ENCODE measurements at places on chromosomes 16 and 17.

DNA sequence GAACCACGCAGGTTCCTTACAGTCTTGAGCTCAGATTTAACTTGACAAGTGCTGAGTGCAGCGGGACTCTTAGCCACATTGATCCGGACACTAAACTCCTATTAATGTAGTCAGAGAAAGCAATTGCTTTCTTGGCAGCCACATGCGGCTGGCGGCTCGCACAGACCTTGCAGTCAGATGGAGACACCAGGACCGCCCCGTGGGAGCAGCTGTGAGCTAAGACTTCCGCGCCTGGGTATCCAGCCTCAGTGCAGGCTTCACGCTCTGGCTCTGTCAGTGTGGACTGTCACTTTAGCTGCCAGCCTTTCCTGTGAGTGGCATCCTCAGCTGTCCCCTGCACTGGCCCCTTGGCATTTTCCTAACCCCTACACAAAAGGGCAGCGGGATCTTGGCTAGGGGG lies 80.9 kb upstream of the NLRP1 start:
- peak; percentile 3 for DNase-seq

- DNase-seq = no peak
Measured at GRCh38 chr17:34502426-34502825, 77.0 kb upstream of the TMEM132E start.

- no peak for DNase-seq
Measured at GRCh38 chr16:15415511-15415985, 18.8 kb upstream of the BMERB1 start.

DNA sequence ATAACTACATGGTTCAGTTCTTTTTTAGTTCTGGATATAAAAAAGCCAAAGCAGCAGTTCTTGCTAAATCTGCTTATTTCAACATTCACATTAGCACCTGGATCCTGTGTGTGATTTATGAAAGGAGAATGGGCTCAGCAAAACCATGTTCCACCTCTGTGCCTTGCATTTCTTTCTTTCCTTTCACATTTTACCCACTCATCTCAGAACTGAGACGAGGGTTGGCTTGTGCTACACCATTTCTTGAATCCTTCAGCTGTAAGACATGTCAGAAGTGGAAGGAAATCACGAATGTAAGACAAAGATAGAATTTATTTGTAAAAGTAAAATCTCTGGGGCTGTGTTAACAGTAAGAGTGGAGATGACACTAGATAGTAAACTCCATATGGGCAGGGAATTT lies 1.2 kb upstream of the UTP6 start:
- DNase-seq = no peak

DNA sequence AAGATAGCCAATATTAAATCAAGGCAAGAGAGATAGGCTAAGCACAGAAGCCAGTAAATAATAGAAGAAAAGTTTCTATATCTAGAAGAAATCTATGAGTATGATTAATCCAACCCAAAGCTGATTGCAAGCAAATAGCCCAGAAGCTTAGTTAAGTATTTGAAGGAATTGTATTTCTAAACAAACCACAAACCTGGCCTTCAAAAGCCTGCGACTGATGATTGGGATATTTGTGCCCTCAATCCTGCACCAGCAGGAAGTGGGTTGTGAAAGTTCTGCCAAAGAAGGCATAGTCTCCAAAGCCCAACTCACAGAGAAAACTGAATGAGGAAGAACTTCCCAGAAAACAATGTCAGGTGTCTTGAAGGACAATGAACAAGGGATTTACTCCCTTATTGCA lies 114.5 kb upstream of the C17orf78 start:
- DNase-seq = no peak

DNA sequence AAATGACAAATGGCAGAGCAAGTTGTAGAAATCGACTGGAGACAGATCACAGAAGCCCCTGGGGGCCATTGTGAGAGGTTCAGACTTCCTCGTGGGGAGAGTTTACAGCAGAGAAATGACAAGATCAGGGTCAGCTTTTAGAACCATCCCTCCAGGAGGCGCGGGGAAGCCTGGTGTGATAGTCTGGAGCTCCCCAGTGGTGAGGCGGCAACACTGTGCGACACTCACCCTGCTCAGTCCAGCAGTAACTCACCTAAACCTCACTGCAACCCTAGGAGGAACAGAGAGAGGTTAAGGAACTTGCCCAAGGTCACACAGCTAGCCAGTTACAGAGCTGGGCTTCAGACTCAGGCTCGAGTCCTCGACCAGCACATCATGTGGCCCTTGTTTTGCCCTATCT lies 123.4 kb upstream of the IRX3 start:
- no peak for DNase-seq

DNA sequence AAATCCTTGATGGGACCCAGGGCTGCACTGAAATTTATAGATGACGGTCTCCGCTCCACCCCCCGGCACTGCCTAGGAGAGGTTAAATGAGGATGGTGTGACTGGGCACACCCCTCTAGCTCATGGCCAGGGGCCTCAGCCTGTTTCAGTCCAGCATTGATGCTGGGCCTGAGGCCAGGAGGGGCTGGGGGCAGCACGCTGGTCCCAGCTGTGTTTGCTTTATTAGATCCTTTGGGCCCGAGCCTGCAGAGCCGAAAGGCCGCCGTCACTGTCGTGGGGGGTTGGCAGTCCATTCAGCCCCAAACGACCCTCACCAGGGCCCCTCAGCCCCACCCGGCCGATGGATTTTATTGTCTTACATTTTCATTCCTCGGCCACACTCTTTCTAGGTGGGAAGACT lies 10.8 kb upstream of the DOK4 start:
- DNase-seq = no peak

GRCh38 chr16:60755907-60756306 lies 1280.3 kb downstream of the CDH8 start:
- no peak for DNase-seq

GRCh38 chr17:7016418-7016817 lies 4.0 kb downstream of the RNASEK start:
- no peak for DNase-seq

DNA sequence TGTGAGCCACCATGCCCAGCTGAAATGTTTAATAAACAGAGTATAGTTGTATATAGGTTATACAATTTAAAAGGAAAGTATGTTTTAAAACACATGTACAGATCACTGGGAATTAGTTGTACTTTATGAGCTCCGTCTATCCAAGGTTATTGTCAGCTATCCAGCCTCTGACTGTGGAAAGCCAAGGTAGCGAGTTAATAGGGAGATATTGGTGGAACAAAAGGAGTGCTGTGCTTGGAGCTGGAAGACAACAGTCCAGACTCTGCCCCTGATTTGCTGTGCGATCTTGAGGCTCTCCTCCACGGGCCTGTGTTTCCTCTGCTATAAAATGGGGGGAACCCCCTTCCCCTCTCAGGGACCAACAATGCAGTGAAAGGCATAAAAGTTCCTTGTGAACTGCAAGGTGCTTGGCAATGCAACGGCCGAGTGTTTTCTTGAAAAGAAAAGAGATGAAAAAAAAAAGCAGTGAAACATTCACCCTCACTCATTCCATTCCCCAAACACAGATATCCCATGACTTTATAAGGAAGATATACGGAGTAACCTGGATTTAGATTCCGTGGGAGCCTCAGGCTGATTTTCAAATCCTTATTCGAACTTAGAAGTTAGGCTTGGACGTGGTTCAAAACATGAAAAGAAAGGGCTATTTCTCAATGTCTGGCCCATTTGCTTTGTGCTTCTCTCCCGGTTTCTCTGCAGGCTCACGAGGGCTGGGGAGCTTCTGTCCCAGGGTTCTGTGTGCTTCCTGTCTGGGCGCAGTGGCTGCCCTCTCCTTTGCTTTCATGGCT lies 34.1 kb downstream of the CUEDC1 start:
- DNase-seq = peak; percentile 39

DNA sequence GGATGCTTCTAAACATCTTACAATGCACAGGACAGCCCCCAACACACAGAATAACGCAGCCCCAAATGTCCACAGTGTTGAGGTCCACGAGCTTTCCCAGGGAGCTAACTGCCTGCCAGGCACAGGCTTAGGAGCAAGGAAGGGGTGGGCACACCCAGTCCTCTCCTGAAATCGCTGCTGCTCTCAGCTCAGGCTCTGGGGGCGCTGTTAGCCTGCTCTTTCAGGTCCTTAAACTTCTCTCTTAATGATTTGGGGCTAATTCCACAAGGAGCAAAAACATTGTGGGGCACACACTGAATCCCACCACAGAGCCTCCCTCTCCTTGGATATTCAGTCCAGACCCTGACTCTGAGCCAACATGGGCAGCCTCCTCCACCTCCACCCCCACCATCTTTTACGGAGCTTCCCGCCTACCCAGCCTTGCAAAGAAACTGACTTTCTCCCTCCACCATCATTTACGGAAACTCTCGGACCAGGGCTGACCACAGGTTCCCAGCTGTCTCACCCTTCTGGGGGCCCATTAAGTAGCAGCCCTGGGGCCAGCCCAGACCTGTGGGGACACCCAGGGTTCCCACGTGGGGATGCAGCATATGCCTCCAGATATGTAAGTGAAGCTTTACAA lies 1.1 kb downstream of the CD300H start:
- DNase-seq = peak; percentile 3

- DNase-seq = peak; percentile 21
Measured at GRCh38 chr17:79388556-79389295, 222.1 kb downstream of the RBFOX3 start.

- DNase-seq = no peak
Measured at GRCh38 chr17:67679721-67680120, 38.0 kb upstream of the NOL11 start.

DNA sequence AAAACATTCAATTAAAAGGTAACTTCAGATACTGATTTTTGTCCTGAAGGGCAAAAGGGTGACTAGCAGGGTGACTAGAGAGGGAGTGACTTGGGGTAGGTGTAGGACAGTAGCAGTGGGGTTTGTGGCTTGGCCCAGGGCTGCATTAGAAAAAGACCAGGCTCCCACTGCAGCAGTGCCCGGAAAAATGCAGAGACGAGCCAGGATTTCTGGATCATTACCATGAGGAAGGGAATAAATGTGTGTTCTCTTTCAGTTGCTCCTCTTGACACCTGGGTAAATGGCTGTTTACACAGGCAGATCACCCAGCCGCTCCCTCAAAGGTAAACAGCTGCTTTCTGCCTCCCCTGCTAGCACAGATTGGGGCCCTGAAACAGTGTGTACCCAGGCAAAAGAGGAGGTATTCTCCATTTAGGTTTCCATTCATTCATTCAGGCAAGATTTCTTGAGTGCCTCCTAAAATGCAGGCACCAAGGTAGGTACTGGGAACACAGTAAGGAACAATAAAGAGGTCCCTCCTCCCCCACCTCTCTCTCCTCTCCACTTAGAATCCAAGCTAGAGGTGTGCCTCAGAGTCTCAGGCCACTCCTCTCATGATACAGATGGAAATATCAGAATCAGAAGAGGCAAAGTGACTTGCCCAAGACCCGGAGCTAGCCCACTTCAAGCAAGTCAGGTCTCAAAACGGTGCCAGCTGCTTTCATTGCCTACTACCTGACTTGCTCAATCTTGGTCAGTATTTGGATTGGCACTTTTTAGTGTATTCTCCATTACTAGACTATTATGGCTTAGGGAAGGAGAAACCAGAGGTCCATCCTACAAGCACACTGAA lies 15.2 kb upstream of the TOX3 start:
- no peak for DNase-seq
